ENCODE measurements at places on chromosomes 5 and 9.

- peak; percentile 68 for DNase-seq
These were observed 13.2 kb downstream of the CSF1R start for GRCh38 chr5:150073086-150073625.

- peak; percentile 91 for DNase-seq
These were observed at the start of gene FAM13B for GRCh38 chr5:138032572-138033385. Gene FAM13B (minus strand): TSS chr5:138033079. CDS start chr5:138019111, 13,968 bp downstream.

DNA sequence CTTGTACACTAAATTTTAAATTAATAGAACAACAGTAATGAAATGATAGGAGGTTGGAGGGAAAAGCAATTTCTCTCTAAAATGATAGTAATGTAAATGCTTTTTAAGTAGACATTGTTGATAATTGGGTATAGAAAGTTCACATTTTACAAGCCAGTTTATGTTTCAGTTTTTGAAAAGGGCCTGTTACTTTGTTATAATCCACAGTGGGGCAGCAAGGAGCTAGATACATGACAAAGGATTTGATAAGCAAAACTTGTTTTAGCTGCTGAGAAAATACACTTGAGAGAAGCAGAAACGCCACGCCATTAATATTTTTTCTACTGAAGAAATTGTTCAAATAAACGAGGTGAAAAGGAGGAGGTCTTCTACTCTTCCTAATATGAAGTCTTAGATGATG is 30.2 kb downstream of the SREK1 start:
- no peak for DNase-seq

GRCh38 chr9:118961857-118962256 is 407.4 kb downstream of the BRINP1 start:
- no peak for DNase-seq

- DNase-seq: no peak
These were observed 93.1 kb downstream of the PCDH1 start for GRCh38 chr5:141785135-141785534.

DNA sequence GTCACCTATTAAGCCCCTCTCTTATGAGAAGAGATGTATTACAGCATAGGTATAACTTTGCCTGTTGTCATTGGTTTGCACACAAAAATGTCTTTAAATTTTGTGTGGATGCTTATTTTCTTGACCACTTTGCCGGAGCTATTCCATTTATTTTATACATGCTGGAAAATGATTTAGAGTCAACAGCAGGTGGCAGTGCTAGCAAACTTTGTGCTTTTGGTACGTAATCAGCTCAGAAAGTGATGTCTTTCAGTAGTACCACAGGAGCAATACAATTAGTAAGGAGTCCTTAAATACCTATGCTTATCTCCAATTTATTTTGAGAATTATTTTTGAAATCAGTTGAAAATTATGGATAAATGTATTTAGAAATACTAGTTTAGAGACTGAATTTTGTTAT is 19.8 kb upstream of the NUDT12 start:
- DNase-seq: no peak

GRCh38 chr9:19976226-19976625 is 187.4 kb upstream of the SLC24A2 start:
- no peak for DNase-seq

DNA sequence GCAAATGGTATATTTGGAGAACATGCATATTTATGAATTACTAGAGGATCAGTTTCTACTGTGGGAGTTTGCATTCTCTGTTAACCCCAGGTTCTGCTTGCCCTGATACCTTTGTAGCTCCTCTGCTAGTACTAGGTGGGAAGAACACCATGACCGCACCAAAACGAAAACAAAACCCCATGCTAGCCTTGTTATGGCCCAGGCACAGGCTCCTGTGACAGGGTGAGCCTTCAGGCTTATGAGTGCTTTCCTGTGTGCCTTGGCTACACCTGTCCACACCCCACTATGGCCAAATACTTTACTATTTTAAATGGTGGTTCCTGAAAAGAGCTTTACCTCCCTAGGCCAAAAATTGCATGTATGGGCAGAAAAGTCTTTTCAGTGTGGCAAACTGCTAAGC is 94.8 kb downstream of the PPIC start:
- no peak for DNase-seq

GRCh38 chr9:136861874-136862457 is 4.1 kb downstream of the EDF1 start:
- DNase-seq: no peak

GRCh38 chr5:153796527-153796926 is 242.2 kb downstream of the FAM114A2 start:
- DNase-seq: no peak

- no peak for DNase-seq
These were observed 45.9 kb upstream of the CDH18 start for GRCh38 chr5:20033881-20034280.

- no peak for DNase-seq
These were observed 84.1 kb downstream of the MELK start for GRCh38 chr9:36656842-36657241.

DNA sequence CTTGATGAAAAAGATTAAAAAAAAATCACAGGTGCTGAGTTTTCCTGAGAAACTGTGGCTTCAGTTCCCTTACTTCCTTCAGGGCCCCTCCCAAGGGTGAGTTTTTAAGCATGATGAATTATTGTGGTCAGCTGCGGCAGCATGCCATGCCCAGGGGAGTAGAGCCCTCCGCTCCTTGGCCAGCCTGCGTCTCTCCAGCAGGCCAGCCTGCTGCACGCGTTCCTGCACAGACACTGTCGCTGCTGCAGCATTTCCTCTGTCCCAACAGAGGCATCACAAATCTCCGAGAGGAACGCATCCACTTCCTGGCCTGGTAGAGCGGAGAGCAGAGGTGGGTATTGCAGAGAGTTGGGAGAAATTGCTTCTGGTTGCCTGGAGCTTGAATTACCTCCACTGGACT is 26.1 kb upstream of the GLRA1 start:
- no peak for DNase-seq

GRCh38 chr9:70480405-70480980 is 66.0 kb upstream of the KLF9 start:
- DNase-seq: peak; percentile 94

- DNase-seq: no peak
These were observed 129.3 kb upstream of the LPCAT1 start for GRCh38 chr5:1652873-1653697.

- DNase-seq: no peak
These were observed 56.5 kb downstream of the GPR107 start for GRCh38 chr9:130110166-130110565.

DNA sequence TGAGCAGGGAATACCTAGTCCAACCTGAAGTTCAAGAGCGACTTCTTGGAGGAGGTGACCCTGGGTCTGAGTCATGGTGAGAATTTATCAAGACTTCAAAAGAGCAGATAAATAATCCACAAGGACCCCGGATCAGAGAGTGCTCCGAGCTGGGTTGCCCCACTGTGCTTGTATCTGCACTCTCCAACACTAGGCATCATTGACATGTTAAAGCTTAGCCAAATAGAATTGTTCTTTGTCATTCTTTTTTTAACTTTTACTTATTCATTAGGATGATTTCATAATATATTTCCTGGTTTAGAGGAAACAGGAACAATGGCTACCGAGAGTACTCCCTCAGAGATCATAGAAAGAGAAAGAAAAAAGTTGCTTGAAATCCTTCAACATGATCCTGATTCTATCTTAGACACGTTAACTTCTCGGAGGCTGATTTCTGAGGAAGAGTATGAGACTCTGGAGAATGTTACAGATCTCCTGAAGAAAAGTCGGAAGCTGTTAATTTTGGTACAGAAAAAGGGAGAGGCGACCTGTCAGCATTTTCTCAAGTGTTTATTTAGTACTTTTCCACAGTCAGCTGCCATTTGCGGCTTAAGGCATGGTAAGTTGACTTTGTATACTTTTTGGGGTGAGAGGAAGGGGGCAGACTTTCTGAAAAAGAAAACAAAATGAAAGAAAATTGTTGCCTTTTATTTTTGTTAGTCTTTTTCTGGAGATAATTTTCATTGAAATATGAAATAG is at the start of gene CARD6:
Gene CARD6, plus strand, starts transcription at position 300 of the 738 bp plus-strand sequence. Its CDS starts 16 bp downstream, at position 316.
- no peak for DNase-seq

- no peak for DNase-seq
These were observed 6.3 kb upstream of the SMU1 start for GRCh38 chr9:33082538-33083326.
